ENCODE measurements at places on chromosomes 2 and 18.

DNA sequence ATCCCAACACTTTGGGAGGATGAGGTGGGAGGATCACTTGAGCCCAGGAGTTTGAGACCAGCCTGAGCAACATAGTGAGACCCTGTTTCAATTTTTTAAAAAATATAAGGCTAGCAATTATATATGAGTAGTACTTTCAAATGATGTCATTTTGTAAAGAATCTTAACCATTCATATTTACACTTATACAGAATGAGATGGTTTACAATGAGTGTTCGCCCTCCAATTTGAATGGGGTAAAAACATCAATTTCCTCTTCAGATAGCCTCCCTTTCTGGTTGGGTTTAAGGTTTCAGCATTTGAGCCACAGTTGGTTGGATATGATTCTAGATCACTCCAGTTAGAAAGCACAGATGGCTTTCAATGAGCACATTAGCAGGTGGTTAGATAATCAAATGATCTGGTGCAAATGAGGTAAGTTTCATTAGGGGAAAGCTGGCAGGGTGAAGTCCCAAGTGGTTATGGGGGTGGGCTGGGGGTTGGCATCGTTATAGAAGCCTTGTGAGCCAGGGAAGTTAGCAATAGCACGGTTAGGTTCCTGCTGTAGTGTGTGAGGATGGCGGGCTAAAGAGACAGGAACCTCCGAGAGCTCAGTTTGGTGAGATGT is 63.9 kb downstream of the TRPM8 start:
- DNase-seq, result no peak

DNA sequence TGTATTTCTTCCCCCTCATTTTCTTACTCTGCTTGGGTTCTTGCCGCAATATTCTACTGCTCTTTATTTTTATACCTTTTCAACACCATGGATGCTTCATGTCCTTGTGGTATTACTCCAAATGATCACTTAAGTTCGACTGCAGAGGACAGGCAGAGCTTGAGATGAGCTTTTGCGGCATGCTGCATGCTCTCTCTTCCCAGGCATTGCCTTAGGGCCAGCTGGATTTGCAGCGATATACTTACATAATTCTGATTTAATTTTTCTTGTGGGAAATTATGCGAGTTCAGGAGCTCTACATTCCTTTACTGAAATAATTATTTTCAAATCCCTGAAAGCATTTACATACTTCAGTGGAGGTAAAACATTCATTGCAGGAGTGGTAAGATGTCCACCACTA is 288.1 kb downstream of the CCDC102B start:
- no peak for DNase-seq

DNA sequence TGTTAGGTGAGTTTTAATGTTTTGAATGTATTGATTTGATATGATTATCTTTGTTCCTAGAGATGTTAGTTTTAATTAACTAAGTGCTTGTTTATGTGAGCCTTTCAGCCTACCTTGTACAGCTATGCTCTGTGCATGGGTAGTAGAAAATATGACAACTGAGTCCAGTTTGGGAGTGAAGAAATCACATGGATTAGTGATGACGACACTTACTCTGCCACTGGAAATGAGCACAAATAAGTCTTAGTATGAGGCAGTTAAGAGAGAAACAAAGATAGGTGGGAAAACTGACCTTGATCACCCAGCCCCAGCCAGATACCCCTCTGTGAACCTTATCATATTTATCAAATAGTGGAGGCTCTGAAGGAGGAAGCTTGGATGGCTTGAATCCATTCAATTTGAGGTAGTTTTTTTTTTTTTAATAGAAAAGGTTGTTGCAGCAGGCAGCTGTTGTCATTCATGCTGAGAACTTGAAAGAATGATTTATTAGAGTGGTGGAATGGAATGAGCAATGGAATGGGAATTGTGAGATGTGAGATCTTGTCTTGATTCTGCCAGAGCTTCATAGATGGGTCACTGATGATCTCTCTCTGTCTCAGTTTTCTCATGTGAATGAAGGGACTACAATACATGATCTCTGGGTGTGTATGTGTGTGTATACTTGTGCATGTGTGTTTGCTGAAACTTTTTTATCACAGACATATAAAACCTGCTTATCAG is 96.4 kb downstream of the MAP3K20 start:
- no peak for DNase-seq

DNA sequence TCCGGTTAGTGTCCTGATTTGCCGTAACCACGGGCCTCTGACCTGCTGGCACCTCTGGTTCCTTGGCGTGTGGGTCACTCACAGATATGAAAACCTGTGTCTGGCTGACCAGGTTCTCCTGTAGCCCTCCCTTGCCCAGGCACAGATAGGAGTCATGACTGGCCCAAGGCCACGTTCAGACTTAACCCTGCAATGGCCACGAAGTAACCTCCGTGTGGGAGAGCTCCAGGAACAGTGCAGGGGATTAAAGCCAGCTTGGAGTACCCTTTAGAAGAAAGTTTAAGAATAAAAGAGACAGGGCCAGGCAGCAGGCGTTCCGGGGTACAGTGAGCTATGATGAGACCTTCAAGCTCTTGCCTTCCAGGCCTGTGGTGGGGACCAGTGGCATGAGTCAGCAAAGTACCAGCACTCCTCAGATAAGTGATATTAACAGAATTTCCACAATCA is 25.5 kb downstream of the CENPO start:
- no peak for DNase-seq

- DNase-seq, result no peak
Observed at GRCh38 chr18:22169889-22170420, 566 bp downstream of the GATA6 start.

GRCh38 chr2:158414538-158414937 is 42.0 kb downstream of the CCDC148 start:
- no peak for DNase-seq

DNA sequence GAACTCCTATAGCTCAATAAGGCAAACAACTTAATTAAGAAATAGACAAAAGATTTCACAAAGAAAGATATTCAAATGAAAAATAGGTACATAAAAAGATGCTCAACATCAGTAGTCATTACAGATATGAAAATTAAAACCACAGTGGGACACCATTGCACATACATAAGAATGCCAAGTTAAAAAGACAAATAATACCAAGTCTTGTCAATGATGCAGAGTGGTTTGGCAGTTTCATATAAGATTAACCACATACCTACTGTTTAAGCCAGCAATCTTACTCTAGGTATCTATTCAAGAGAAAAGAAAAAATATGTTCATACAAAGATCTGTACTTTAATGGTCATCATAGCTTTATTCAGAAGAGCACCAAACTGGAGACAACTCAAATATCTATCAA is 63.5 kb upstream of the GLS start:
- DNase-seq, result no peak

DNA sequence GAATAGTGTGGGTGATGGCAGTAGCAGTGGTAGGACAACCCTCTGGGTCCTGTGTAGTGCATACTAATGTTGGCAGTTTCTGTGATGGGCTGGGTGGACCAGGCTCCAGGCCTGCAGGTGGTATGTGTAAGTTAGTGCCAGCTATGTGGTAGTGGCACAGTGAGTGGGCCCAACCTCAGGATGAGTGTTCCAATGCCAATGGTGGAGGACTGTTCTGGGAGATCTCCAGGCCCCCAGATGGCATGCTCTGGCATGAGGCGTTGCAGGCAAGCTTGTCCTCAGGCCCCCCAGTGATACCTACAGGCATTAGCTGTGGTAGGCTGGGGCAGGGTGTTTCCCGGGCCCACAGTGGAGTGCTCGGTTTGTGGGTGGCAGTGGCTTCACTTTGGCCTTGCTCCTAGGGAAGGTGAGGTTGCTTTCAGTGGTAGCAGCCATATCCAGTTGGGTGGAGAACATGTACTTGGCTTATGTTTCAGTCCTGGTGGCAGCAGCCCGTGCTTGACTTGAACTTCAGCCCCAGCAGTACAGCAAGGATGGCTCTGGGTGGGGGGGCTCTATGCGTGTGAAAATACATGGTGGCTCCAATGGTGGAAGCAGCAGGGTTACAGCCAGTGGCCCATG is 32.4 kb downstream of the TEX51 start:
- DNase-seq, result no peak

GRCh38 chr18:23958036-23958435 is 56.5 kb upstream of the TTC39C start:
- DNase-seq, result no peak

DNA sequence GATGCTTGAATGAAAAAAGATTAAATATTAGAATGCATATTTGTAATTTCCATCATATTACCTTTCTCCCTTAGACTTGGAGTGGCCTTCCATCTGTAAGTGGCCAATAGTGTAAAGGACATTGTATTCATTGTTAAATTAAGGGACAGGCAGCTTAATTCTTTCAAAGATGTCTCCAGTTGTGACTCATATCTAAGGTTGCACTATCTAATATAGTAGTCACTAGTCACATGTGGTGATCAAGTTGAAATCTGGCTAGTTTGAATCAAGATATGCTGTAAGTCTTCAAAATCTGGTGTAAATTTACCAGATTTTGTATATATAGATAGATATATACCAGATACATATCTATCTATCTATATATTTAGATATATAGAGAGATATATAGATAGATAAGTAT is 52.4 kb upstream of the AGPS start:
- no peak for DNase-seq

- DNase-seq, result no peak
Observed at GRCh38 chr2:130997198-130997597, 96.1 kb downstream of the FAM168B start.

GRCh38 chr2:222887124-222887523 is 26.3 kb downstream of the ACSL3 start:
- no peak for DNase-seq

- DNase-seq, result no peak
Observed at GRCh38 chr2:33216508-33217182, 259.8 kb upstream of the RASGRP3 start.

Measured in activated naive CD8-positive, alpha-beta T cell treated with anti-CD3 and anti-CD28 coated beads, Interleukin-2, amount 50 U/mL, for 24 hours (primary cell).